RPMI8226 (cell line): ENCODE measurements at places on chromosomes 1 and 21.

- DNase-seq: no peak
Measured at GRCh38 chr1:174469687-174470086, 21.9 kb downstream of the GPR52 start.

- no peak for DNase-seq
Measured at GRCh38 chr21:26587736-26588201, 14.7 kb upstream of the CYYR1 start.

DNA sequence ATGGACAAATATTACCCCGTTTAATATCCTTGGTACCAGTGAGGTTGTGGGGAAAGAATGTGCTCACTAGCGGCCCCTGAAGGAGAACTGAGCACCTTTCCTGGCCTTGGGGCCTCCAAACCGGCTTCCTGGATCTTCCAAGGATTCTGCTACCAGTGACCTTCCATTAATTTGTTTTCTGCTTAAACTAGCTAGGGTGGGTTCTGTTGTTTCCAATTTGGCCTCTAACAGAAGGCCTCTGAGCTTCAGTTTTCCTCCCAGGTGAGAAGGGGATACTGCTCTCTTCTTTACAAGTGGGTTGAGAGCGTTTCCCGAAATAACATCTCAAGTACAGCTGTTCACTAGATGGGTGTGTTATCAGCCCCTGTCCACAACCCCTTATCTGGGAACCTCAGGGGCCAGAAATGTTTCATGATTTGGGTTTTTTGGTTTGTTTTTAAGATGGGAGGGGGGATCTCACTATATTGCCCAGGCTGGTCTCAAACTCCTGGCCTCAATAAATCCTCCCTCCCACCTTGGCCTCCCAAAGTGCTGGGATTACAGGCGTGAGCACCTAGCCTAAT lies 16.9 kb upstream of the IFNGR2 start:
- no peak for DNase-seq

DNA sequence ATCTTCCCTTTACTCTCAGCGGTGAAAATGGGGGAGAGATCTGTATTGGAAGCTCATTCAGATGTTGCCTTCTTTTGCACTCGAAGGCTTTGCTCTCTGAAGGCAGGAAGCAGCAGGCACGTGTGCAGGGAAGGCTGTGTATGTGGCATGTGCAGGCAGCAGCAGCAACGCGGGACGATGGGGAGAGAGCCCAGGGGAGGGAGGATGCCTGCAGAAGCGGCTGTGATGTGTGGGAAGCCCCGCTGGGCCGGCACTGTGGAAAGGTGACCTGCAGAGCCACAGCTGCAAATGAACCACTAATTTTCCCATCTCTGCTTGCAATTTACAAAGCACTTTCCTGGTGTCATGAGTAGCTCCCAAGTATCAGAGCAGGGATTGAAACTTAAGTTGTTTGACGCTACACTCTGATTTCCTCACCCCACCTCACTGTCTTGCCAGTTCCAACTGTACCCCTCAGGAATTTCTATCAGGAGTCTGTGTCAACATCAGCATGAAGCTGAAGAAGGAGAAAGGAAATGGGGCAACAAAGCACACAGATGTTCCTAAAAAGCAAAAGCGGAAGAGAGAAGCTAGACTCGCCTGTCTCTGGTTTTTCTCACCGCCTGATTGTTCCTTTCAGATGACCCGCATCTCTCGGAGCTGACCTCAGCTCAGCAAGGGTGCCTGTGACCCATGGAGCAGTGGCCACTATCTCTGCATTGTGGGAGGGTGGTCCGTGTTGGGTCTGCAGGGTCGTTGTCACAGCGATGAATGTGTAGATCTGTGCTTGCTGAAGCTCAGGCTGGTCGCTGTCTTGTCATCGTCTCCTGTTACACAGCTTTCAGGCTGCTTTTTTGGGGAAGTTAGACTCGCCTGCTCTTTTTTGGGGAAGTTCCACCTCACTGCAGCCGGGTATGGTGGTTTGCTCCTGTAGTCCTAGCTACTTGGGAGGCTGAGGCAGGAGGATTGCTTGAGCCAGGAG lies 156.1 kb downstream of the KIF26B start:
- peak; percentile 54 for DNase-seq

- DNase-seq: peak; percentile 40
Measured at GRCh38 chr1:247407180-247407616, 8.8 kb upstream of the NLRP3 start.

DNA sequence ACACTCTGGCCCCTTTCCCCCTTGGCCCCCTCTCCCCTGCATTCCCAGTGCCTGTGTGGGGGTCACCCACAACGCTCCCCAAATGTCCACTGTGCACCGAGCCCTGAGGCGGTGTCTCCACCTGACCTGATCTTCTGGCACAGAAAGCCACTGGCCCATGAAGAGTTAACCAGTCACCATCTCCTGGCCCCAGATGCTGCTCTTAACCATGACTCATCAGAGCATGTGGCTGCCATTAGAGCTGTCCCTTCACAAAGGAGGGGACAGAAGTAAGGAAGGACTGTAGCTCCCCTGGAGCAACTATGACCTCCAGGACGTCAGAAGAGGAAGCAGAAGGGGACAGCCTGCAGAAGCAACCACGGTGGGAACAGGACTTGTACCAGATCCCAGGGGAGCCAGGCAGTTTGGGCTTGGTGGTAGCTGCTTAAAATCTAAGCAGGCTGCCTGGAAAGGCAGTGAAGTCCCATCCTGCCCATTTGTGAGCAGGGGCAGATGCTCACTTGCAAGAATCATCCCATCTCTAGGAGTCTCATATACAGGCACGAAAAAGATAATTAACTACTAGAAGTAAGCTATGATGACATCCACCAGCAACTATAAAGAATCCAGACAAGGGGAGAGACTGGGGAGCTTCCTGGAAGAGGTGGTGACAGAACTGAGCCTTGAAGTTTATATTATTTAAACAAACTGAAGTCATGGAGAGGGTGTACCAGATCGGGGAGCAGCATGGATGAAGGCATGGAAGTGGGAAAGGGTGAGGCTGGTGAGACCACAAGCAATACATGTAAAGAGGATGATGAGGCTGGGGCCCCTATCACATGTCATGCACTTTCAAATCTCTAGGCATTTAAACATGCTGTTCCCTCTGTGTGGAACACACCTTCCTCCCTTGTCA lies 1.1 kb upstream of the TTC39A start:
- peak; percentile 60 for DNase-seq

DNA sequence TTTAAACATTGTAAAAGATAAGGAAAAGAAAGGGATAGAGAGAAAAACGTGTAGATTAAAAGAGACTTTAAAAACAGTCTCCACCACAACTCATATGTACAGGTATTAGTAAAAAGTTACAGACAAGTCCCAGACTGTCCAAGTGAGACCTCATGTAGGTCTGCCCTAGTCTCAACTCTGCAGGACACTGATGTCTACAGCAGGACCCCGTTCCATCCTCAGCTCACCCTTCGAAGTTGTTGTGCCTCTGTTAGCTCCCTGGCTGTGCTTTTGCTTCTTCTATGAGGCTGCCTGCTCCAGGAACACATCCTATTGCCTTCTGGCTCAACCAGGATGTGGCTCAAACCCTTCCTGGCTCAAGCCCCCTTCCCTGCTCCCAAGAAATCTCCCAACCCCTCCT lies 72.9 kb upstream of the FBXO28 start:
- no peak for DNase-seq

DNA sequence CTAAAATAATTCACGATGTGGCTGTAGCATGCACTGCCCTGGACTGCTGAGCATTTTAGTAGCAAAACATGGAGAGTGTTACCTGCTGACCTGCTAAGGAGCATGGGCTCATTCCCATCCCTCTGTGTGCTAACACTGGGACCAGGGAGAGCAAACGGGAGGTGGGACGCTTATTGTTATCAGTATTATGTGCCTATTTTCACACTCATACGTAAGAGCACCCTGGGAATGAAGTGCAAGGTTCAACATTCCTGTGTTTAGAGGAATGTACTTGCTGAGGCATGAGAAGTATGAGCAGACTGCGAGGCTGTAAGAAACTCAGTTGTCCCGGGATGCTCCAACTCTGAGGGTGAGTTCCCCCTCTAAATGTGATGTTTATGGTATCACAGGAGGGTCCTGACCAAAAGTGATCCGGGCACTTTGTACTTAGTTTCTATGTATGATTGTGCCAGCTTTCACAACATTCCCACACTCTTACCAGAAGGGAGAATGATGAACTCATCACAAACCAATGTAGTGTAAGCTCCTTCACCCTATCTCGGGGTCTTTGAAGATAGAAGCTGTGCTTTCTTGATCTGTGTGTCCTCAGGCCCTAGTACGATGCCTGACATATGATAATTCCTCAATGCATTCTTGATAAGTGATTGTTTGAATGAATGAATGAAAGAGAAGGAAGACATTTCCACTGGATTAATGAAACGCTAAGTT lies 164.8 kb downstream of the KCNJ6 start:
- DNase-seq: no peak

- DNase-seq: no peak
Measured at GRCh38 chr1:17212487-17213121, 7.7 kb downstream of the PADI1 start.

DNA sequence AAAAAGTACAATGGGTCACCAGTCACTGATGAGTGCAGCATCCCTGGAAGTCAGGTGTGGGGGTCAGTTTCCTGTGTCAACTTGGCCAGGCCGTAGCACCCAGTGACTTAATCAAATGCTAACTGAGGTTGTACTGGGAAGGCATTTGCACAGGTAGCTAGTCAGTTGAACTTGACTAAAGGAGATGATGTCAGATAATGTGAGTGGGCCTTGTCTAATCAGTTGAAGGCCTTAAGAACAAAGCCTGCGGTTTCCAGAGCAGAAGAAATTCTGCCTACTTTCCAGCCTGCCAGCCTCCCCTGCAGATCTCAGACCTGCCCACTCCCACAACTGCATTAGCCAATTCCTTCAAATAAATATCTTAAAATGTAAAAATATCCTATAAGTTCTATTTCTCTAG lies 57.1 kb downstream of the ERG start:
- no peak for DNase-seq

GRCh38 chr21:28444111-28444510 lies 548.6 kb downstream of the LTN1 start:
- no peak for DNase-seq

- DNase-seq: no peak
Measured at GRCh38 chr1:68955424-68955823, 458.5 kb upstream of the DEPDC1 start.

- no peak for DNase-seq
Measured at GRCh38 chr1:212002536-212002935, 32.8 kb downstream of the INTS7 start.

DNA sequence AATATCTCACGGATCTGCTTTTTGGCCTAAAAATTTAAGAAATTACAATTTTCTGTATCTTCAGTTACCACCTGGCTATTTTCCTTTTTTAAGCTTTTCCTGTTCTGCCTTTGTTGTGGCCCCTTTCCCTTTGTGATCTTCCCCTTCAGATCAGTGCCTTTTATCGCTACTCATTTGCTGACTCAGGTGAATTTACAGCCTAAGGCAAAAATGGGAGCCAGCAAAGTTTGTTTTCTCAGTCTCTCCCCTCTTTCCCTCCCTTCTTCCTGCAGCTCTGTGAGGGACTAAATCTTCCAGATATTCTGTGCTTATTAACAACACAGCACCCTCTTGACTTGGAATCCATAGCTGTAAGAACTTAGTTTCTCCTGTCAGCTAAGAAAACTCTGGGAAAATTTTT lies 5.3 kb upstream of the PRRC2C start:
- DNase-seq: no peak

GRCh38 chr1:20632386-20632785 lies 872 bp upstream of the PINK1 start:
- DNase-seq: no peak

DNA sequence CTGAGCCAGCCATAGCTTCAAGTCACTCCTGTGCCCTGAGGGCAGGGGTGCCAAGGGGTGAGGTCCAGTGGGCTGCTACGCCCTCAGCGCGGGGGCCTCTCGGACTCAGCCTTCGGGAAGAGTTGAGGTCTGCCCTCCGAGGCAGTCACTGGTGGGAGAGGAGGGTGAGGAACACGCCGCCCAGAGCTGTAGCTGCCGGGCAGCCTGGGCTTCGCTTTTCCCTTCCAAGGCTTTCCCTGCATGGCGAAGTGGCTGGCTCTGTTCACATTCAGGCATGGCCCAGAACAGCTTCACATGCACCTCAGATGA lies 43.0 kb upstream of the C1orf174 start:
- no peak for DNase-seq

DNA sequence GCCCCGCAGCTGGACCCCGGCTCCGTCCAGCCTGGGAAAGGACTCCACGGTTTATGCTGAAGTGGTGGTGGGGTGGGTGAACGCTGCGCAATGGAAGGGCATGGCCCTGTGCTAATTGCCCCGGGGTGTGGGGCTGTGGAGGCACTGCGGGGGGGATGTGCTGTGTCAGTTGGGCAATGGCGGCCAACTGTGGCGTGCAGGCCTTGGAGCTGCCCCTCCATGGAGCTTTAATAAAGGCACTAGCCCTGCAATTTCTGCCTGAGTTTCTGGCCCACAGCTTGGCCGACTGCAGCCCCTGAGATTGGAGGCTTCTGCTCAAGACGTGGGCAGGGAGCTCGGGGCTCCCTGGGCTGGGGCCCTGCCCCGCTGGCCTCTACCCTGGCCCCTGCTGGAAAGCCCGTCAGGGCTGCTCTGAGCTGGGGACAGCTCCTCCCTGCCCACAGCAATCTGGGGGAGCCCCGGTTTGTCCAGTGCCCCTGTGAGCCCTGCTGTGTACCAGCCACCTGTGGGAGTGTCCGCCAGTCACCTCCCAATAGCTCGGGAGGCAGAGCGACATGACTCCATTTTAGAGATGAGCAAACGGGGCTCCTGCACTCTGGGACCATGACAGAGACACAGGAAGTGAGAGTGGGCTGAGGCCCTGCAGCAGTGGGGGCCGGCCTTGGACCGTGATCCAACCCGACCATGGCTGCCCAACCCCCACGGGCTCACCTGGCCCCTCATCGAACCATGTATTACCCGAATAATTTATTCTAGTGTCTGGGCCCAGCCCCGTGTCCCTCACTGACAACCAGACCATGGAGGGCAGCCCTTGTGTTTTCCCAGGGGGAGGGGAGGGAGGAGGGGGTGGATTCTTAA lies 8.7 kb upstream of the TNFRSF14 start:
- peak; percentile 64 for DNase-seq

DNA sequence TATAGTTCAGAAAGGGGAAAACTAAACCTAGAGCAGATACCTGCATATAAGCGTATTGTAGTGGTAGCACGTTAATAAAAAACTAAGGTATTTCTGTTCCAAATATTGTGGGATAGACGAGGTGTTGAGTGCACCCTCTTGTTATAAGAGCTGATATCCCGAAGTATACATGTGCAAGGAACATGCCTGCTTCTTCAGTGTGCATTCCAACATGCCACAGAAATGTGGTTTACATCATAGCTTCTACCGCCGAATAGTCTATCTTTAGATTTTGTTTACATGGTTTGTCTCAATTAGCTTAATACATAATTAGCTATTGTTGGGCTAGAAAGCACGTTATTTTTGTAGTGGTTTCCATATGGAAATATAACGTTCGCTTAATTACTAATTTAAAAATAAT lies 2.2 kb downstream of the CHRM3 start:
- DNase-seq: peak; percentile 62

DNA sequence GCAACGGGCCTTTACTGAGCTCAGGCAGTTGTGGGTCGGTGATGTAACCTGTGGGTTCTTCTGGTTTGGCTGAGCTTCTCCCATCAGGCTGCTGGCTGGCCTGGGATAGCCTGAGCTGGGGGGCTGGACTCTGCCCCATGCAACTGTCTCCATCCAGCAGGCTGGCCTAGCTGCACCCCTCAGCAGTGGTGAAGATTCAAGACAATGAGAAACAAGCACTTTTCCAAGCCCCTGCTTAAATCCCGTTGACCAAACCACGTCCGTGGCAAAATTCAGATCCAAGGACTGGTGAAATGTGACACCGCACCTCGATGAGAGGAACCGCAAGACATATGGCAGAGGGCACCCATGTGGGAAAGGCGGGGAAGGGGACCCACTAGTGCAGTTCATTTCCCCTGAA lies 25.6 kb downstream of the PRSS38 start:
- no peak for DNase-seq
